B cell (primary cell): ENCODE measurements at places on chromosomes 6 and 20. TPM values are rescaled to one million over a fixed set of nuclear protein-coding genes. Genes with fewer than 3 reads are reported as not detected.
A peak's percentile ranks its signal among the peaks of the same experiment; 100 is the strongest.

The AKIRIN2 gene
- total RNA-seq: 105 and 108 TPM in 2 replicates

The TTK gene
- 0.68 and 0.84 TPM in 2 replicates for total RNA-seq

The DEFB113 gene
- total RNA-seq: not detected in 2 replicates

The SIGLEC1 gene
- total RNA-seq: 0.15 TPM in 2 replicates

The ACSS1 gene
- total RNA-seq: 82.7 and 83.0 TPM in 2 replicates

DNA sequence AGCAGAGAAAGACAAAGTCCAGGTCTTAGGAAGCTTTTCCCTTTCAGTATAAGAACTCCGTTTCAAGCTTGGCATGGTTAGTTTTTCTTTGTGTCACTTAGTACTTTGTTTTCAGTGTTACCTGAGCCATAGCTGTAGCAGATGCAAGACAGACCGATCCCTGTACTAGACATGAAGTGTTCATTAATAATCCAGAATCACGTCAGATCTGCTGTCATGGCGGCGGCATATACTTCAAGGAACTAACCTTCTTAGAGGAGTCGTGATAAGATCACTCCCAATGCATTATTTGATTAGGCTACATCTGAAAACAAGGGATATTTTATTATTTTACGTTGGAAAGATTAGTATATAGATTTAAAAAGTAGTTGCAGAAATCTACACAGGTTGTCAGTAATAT, 83.9 kb downstream of the AFDN start:
- no peaks in the 10 kb centered on the region for H3K4me1 ChIP-seq
- no peak overlapping the region for H3K4me3 ChIP-seq
- no peaks in the 10 kb centered on the region for H3K27me3 ChIP-seq
- no peaks in the 10 kb centered on the region for H3K36me3 ChIP-seq
- no peak overlapping the region for H3K27ac ChIP-seq
- no peak for DNase-seq

DNA sequence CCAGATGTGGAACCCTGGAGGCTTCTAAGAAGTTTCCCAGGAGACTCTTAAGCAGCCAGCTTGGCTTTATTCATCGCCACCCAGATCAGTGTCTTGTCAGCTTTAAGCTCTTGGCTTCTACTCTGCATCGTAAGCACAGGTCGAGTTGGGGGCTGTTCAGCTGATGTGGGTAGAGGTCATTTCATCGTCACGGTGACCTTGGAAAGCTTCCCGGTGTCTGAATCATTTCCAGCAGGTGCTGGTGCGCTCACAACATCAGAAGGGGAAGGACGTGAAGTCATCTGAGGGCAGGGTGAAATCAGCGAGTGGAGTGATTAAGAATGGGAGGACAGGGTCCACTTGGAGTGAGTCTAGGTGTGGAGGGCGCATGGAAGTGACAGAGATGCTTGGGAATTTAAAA, 112.6 kb downstream of the SASH1 start:
- no peaks in the 10 kb centered on the region for H3K4me1 ChIP-seq
- no peaks in the 10 kb centered on the region for H3K36me3 ChIP-seq
- no peak overlapping the region for H3K27ac ChIP-seq
- no peaks in the 10 kb centered on the region for H3K27me3 ChIP-seq
- no peak overlapping the region for H3K4me3 ChIP-seq

GRCh38 chr6:154615483-154616025, 105.1 kb upstream of the CNKSR3 start:
- no peak overlapping the region for H3K4me3 ChIP-seq
- H3K27me3 ChIP-seq: no peaks in the 10 kb centered on the region
- no peak for DNase-seq
- H3K36me3 ChIP-seq: no peaks in the 10 kb centered on the region
- no peak overlapping the region for H3K27ac ChIP-seq

DNA sequence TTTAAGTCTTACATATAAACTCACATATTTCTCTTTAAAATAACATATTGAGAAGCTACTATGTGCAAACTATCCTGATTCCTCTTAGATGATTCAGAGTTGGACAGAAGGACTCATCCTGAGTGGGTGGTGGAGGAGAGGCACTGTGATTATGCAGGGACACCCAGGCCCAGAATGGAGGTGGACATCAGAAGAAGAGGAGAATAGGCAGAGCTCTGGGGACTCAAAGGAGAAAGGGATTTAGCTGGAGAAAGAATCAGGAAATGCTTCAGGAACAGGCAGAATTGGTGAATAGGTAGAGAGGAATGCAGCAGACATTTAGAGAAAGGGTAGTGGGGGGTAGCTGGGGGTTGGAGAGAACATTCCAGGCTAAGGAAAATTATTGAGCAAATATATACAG, 17.4 kb downstream of the RCAN2 start:
- no peak for DNase-seq
- no peaks in the 10 kb centered on the region for H3K36me3 ChIP-seq
- H3K4me1 ChIP-seq: no peaks in the 10 kb centered on the region
- H3K27ac ChIP-seq: no peak overlapping the region
- peaks cover 3% of the 10 kb centered on the region for H3K27me3 ChIP-seq

DNA sequence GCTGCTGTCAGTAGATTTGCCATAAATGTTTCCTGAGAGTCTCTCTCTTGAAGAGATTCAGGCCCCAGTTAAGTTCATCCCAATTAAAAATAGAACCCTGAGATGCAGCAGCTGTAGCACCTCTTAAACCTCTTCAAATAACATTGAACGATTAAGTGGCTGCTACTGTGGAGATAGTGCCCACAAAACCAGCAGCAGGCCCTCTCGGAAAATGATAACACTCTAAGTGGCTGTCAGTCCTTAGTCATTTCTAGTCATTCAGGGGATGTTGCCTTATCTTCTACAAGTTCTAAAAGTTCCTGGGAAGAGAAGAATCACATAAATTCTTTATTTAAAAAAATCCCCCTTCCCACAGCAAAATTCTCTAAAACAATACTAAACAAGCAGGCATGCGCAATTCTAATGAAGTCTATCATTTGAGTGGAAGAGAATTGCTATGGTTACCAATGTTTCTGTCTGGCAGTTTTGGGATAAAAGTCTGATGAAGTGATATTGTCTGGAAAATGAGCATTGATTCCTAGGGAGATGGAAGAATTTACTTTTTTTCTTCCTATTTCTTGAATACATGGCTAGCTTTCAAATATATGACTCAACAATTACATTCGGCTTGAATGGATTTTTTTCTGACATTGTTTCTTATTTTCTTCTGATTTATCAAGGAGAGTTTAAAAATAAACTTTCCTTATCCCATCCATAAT, 131.9 kb downstream of the TRMT11 start:
- H3K4me3 ChIP-seq: no peak overlapping the region
- H3K27me3 ChIP-seq: no peaks in the 10 kb centered on the region
- no peak for DNase-seq
- H3K27ac ChIP-seq: no peak overlapping the region

- no peak overlapping the region for H3K27ac ChIP-seq
- no peaks in the 10 kb centered on the region for H3K4me1 ChIP-seq
- H3K27me3 ChIP-seq: peaks cover 4% of the 10 kb centered on the region
- no peaks in the 10 kb centered on the region for H3K36me3 ChIP-seq
- DNase-seq: peak; percentile 80
- no peak overlapping the region for H3K4me3 ChIP-seq
These were observed 15.8 kb upstream of the RNF182 start for GRCh38 chr6:13908955-13909381.

GRCh38 chr6:91081452-91082067, 494.7 kb upstream of the MAP3K7 start:
- no peaks in the 10 kb centered on the region for H3K4me1 ChIP-seq
- no peaks in the 10 kb centered on the region for H3K36me3 ChIP-seq
- H3K27me3 ChIP-seq: no peaks in the 10 kb centered on the region
- H3K4me3 ChIP-seq: no peak overlapping the region
- no peak overlapping the region for H3K27ac ChIP-seq
- peak; percentile 14 for DNase-seq

DNA sequence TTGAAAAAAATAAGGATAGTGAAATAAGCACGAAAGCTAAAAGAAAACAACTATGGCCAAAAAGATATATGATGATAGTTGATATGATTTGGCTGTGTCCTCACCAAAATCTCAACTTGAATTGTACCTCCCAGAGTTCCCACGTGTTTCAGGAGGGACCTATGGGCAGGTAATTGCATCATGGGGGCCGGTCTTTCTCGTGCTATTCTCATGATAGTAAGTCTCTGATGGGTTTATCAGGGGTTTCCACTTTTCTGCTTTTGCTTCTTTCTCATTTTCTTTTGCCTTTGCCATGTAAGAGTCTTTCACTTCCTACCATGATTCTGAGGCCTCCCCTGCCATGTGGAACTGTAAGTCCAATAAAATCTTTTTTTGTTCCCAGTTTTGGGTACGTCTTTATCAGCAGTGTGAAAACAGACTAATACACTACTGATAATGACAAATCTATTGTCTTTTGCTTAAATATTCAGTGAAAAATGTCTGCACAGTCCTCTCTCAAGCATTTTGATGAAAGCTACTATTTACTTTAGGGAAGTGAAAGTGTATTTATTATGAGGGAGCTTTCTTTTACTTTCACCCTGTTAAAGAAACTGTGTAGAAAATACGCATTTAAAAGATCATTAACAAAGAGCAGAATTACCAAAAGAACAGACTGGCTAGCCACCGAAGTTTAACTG, 389.1 kb downstream of the HTR1B start:
- H3K4me1 ChIP-seq: no peaks in the 10 kb centered on the region
- no peak overlapping the region for H3K4me3 ChIP-seq
- H3K36me3 ChIP-seq: no peaks in the 10 kb centered on the region
- H3K27ac ChIP-seq: no peak overlapping the region
- DNase-seq: no peak
- no peaks in the 10 kb centered on the region for H3K27me3 ChIP-seq

DNA sequence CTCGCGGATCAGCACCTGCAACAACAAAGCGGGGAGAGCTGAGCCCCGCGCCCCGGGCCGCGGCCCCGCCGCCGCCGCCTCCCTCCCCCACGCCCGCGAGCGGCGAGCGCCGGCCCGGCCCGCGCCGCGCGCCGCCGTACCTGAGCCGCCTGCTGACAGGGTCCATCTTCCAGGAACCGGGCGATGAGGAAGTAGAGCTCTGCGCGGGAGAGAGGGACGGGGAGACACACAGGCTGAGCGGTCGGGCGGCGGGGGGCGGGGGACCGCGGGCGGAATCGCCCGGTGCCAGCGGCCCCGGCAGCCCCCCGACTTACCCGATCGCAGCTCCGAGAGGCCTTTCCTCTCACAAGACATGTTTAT, 359 bp downstream of the PHIP start:
- peaks cover 3% of the 10 kb centered on the region for H3K4me1 ChIP-seq
- H3K4me3 ChIP-seq: peak overlapping the region; percentile 86
- no peak for DNase-seq
- peak overlapping the region; percentile 95 for H3K27ac ChIP-seq

GRCh38 chr20:22821081-22821727, 213.9 kb upstream of the SSTR4 start:
- no peak overlapping the region for H3K27ac ChIP-seq
- no peaks in the 10 kb centered on the region for H3K36me3 ChIP-seq
- H3K27me3 ChIP-seq: no peaks in the 10 kb centered on the region

GRCh38 chr6:10431423-10432164, 16.7 kb upstream of the TFAP2A start:
- peaks cover 7% of the 10 kb centered on the region for H3K4me1 ChIP-seq
- no peak overlapping the region for H3K27ac ChIP-seq
- H3K36me3 ChIP-seq: no peaks in the 10 kb centered on the region
- no peaks in the 10 kb centered on the region for H3K27me3 ChIP-seq
